ENCODE measurements at places on chromosomes 4 and X.

DNA sequence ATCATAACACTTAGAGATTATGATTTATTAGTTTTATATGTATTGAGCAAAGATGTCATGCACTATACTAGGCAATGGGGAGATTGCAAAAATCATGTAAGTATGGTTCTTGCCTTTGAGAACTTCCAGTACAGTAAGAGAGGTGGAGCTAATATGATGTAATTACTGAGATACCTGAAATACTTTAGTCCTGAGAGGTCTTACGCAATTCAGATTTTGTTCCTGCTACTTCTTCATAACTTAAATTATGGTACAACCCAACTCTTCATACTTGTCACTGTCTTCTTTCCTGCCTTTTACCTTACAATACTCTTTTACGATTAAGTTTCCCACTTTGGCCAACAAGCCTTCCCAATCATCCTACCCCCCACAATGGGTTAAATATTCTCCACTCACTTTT, 564.2 kb upstream of the PITX2 start:
- DNase-seq: no peak

- no peak for DNase-seq
Observed at GRCh38 chr4:85086721-85087120, 120.2 kb upstream of the WDFY3 start.

- no peak for DNase-seq
Observed at GRCh38 chr4:42197341-42197740, 44.9 kb upstream of the BEND4 start.

DNA sequence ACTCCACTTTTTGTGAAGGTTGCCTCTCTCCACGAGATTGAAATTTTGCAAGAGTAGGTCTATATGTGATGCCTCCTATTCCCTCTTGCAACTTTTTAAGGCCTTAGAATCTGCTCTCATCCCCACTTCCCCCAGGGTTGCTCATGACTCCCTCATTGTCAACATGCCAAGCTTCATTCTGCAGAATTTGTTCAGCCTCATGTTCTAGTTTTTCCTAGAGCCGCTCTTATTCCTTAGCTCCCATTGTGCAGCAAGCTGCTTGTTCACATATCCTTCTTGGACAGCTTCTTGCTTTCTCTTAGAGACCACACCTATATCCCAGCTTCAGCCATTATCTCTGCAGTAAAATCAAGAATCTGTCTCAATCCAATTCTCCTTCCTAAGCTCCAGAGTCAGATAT, 82.4 kb downstream of the CNGA2 start:
- no peak for DNase-seq

DNA sequence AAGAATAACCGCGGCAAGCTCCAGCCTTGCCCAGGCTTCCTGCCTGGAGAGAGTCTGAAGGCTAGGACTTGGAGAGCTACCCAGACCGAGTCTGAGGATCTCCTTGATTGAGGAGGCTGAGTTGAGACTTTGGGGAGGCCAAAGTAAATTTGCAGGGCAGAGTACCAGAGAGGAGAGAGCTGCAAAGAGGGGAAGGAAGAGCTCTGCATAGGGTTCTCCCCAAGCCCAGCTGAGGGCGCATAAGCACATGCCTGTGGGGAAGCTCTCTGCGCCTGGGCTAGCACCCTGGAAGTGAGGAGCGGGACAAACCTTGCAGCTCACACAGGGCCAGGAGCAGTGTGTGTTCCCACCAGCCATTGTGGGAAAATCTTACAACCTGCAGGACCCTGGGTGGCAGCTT, 56.1 kb downstream of the FAM193A start:
- DNase-seq: no peak

GRCh38 chrX:108439961-108440696, 491 bp downstream of the COL4A5 start:
- no peak for DNase-seq

- DNase-seq: peak; percentile 26
Observed at GRCh38 chrX:129939986-129940385, 34.0 kb downstream of the UTP14A start.

- no peak for DNase-seq
Observed at GRCh38 chr4:77877771-77878565, 15.3 kb downstream of the MRPL1 start.

GRCh38 chr4:17188547-17189400, 290.3 kb upstream of the LDB2 start:
- DNase-seq: no peak

Measured in heart right ventricle (tissue), 16 donors.